NCI-H446 treated with DMSO at 0.1 percent for 48 hours (cell line): ENCODE measurements at places on chromosomes 16 and 17.

- no peak for DNase-seq
Measured at GRCh38 chr17:47275245-47275984, 21.8 kb downstream of the ITGB3 start.

DNA sequence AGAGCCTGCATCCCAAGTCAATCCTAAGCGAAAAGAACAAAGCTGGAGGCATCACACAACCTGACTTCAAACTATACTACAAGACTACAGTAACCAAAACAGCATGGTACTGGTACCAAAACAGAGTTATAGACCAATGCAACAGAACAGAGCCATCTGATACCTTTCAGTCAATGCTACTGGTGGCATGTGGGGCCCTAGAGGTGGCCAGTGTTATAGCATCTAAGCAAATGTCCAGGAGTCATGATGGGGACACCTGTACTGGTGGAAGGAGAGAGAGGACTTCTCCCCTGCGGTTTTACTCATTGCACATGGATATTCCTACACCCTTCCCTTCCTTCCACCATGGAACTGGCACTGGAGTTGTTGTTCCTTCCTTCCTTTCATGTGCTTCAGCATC is 6.0 kb upstream of the ASIC2 start:
- DNase-seq, result no peak

DNA sequence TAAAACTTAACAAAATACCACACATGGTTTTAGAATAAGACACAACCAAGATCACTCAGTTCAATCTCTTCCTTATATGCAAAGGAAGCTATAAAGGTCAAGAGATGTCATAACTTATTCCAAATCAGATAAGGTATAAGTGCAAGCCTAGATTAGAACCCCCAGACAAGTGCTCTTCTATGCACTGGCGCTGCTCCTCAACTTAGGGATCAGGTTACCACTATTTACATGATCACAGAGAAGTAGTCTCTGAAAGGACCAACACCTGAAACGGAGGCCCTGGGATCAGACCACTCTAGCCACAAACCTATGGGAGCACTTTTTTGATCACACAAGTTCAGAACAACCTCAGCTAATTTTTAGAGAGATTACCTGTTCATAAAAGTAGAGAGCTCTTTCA is 16.6 kb downstream of the COPS3 start:
- DNase-seq, result no peak

GRCh38 chr16:50012182-50012581 is 12.8 kb upstream of the CNEP1R1 start:
- DNase-seq, result no peak

DNA sequence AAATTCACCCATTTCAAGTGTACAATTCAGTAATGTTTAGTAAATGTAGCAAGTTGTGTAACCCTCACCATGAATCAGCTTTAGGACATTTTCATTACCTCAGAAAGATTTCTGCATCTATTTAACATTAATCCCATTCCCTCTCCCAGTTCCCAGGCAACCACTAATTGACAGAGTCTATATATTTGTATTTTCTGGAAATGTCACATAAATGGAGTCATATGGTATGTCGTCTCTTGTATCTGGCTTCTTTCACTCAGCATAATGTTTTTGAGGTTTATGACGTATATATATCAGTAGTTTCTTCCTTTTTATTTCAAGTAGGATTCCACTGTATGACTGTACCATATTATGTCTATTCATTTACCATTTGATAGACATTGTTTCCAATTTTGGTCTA is 199.8 kb downstream of the CYB561 start:
- DNase-seq, result no peak

DNA sequence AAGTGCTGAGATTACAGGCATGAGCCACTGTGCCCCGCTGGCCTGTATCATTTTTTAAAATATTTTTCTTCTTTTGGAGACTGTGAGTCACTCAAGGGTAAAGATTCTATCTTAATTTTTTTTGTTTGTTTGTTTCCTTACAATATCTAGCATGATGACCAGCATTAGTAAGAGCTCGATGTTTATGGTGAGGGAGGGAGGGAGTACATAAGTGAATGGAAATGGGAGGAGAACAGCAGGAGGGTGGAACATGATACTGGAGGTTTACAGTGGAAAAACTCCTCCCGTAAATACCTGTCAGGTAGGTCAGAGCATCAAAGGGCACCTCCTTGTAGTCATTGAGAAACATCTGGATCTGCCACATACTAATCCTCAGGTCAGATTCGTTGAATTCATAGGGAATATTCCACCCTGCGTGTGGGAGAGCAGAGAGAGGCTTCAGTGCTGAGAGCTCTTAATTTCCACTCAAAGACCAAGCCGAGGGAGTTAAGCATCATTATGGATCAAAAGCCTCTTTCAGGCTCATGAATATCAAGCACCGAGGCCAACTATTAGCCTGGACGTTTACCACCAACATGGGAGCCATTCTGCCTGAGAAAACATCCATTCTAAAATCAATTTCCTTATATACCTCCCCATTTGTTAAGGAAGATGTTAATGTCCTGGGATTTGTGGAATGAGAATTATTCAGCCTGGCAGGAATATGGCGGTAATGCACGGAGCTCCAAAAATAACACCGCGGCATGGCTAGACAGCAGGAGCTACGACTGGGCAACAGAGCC is 51.8 kb downstream of the LYRM1 start:
- no peak for DNase-seq

DNA sequence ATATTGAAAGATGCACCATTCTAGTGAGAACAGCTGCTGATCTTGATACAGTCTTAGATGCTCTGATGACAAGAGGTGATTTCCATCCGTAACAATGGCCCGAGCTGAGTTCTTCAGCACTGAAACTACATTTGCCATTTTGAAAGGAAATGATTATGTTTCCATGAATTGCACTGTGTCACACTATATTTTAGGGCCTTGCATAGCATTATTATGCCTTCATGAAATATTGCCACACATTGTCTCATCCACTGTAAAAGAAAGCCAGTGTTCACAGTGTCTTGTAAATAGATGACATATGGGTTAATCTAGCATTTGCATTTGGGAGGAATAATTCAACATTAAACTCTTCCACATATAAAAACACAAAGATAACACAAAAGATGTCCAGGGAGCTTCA is 438.3 kb upstream of the PSMD7 start:
- DNase-seq, result no peak

GRCh38 chr17:66782851-66783250 is 52.1 kb upstream of the CACNG5 start:
- DNase-seq, result no peak

- no peak for DNase-seq
Measured at GRCh38 chr16:24036614-24037013, 200.8 kb downstream of the PRKCB start.

DNA sequence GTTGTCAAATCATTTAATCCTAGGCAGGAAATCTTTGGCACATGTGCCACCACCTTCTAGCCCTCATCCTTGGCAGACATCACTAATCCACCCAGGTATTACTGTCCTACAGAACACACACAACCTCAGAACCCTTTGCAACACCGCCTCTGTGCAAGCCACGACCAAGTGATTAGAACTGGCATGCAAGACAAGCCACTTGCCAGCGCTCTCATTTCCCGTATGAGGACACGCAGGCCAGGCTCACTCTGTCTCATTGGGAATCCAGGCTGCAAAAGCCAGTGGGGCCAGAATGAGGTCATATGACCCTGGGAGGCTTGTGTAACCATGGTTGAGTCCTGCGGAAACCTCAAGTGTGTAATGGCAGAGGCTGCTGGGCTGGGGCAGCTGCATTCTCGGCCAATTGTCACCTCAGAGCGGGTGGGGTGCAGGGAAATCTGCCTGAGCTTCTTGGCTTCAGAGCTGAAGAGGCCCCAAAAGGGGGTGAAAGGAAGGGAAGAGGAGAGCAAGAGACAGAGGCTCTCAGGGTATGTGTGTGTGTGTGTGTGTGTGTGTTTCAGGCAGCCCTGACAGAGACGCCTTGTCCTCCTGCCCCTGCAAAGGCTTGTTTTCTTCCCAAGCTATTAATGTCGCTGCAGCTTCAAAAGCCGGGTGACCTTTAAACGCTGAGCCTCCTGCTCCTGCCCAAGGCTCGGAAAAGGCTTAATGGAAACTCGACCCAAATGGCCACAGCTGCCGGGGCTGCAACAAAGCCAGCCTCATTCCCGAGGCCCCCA is 43.2 kb upstream of the MRPS23 start:
- DNase-seq, result no peak

GRCh38 chr16:86222965-86223551 is 287.3 kb upstream of the FOXF1 start:
- DNase-seq, result no peak

GRCh38 chr17:66107731-66108130 is 84.2 kb downstream of the CEP112 start:
- DNase-seq, result no peak

DNA sequence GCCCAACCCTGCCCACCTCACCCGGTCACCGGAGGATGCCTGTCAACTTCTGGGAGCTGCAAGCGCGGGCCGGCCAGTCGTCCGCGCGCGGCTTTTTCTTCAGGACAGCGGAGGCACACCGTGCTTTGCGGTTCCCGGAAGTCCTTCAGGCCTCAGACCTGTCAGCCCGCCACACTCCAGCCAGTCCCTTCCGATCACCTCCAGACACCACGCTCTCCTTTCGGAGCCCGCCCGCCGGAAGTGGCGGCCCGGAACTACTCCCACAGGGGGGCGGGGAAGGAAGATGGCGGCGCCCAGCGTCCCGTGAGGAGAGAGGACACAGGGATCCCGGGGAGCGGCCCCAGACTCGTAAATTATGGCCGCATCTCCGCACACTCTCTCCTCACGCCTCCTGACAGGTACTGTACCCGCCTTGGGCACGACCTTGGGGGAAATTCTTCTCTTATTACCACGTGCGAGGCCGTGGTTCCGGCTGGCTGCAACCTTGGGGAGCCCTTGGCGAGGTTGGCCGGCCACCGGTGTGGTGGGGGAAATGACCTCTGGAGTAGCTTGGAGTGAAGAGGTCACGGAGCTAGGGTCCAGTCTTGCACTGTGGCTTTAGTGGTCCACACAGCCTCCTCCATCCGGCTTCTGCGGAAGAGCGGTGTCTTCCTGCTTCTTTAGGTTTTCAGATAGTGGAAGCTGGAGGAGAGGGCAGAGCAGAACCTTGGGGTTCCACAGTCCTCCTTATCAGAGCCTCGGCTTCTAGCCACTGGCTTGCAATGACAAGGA is at the start of gene COX10:
COX10 (plus strand) TSS at position 254 of the 771 bp plus-strand sequence; CDS start at position 356, 102 bp downstream.
- DNase-seq, result peak; percentile 49

DNA sequence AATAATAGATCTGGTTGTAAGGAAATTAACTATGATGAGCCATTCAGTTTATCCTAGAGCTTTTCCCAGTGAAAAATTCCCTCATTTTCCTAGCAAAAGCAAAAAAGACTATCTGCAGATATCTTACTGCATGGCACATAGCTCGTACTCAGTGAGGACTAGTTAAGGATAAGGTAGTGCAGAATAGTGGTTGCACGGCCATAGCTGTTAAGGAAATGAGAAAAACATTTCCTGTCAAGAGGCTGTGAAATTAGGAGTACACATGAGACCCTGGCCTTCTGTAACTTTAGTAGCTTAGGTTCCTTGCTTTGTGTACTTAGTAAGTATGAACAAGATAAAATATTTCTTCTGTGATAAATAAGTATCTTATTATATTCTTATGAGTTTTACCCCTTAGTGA is 10.3 kb downstream of the KAT7 start:
- no peak for DNase-seq

DNA sequence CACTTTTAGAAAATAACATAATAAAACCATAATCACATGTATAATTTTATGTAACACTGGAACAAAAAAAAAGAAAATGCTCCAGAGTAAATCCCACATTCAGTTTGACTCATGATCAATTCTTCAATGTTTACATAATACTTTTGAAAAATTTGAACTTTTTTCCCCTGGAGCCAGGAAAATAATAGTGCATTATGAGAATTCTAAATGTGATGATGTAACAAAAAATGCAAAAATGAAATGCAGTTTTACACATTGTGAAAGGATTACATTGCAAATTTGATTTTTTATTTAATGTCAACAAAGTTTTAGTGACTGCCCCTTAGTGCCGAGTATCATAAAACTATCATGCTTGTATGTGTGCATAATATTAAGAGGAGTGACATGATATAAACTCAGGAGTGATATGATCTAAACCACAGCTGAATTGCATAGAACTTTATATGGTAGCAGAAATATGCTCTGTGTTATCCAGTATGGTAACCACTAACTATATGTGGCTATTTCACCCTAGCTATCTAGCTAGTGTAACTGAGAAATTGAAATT is 238.2 kb downstream of the CDH8 start:
- no peak for DNase-seq

DNA sequence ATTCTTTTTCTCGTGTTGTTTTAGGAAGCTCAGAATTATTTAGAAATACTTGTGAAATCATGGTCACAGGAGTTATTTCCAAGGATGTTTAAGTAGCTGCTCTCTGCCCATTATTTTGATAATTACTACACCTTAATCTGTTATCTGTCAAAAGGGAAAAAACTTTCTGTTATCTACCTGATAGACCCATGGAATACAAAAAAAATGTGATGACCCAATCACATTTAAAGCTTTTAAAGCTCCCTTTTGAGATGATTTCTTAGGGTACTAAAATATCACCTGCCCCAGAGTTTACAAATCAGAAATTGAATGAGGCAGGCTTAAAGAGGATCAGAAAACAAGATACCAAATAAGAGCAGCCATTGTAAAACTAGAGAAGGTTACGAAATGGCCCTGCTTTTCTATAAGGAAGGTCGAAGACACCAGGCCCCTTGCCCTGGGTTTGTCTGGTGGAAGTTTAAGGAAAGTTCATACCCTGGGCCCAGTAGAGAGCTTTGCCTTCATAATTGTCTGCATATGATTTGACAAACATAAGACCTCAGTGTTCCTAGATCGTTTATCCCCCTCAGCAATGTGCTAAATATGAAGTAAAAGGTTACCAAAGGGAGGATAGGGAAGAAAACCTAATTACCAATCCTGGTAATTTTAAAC is 149.9 kb upstream of the TBX2 start:
- no peak for DNase-seq

- DNase-seq, result peak; percentile 54
Measured at GRCh38 chr17:75457047-75457654, 716 bp downstream of the TMEM94 start.

DNA sequence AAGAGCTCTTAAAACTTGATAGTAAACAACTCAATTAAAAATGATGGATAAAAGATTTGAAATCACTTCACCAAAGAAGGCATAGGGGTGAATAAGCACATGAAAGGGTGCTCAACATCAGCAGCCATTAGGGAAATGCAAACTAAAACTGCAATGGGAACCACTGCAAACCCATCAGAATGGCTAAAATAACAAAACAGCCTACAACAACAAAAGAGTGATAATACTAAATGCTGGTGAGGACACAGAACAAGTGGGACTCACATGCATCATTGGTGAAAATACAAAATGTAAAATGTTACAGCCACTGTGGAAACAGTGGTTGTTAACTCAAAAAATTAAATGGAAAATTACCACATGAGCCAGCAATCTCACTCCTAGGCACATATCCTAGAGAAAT is 121.5 kb downstream of the CDK5R1 start:
- DNase-seq, result no peak

DNA sequence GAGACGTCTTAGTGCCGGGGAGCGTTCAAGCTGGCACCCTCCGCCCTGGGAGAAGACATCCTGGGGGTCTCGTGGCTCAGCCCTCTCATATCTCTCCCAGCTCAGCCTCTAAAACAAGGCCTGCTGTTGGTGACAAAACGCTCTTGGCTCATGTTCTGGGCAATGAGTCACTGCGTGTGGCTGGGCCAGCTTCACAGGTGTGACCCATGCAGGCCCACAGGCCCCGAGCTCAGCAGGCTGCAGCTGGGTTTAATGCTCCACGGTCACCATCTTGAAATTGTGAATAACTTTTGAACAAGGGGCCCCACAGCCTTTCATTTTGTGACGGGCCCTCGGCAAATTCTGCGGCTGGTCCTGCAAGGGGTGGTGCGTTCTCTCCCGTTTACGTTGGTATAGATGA is 22.4 kb downstream of the GAA start:
- no peak for DNase-seq
